ENCODE measurements at places on chromosomes 12 and 14. TPM values are rescaled to one million over a fixed set of nuclear protein-coding genes. Genes with fewer than 3 reads are reported as not detected.
A peak's percentile ranks its signal among the peaks of the same experiment; 100 is the strongest.

DNA sequence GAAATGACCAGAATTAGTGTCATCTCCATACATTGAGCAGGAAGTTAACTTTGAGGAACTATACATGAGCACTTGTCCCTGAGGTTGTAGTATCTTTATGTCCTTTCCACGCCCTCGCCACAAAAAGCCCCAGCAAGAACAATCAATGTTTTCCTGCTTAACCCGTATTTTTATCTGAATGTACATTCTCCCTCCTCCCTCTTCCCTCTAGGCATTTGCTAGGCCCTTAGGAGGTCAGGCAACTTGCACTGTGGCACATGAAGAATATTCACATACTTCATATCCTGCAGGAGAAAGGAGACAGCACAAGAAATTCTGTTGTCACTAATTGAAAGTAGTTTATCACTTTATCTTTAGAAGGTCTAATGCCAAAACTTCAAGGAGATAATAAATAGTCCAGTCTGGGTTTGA lies 18.1 kb upstream of the DUSP6 start:
- no peak overlapping the region for H3K4me3 ChIP-seq
- no peaks in the 10 kb centered on the region for H3K27me3 ChIP-seq
- H3K4me1 ChIP-seq: peaks cover 14% of the 10 kb centered on the region
- no peak for DNase-seq

DNA sequence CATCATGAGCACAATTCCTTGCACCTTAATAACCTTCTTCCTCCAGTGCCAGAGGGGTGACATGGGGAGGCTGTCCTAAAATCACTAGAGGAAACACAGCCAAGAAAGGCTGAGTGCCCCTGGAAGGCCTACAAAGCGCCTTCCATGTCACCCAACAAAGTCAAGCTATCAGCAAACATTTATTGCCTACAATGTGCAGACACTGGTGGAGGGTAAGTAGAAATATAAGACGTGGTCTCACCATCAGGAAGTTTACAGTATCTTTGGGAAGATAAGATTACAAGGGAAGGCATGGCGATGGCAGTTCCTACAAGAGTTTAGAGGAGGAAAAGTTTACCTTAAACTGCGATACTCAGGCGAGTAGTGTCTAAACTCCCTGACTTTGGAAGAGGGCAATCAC lies 27.9 kb downstream of the DMAC2L start:
- no peaks in the 10 kb centered on the region for H3K27me3 ChIP-seq
- H3K27ac ChIP-seq: no peak overlapping the region
- no peak overlapping the region for H3K4me3 ChIP-seq
- DNase-seq: no peak
- H3K36me3 ChIP-seq: no peaks in the 10 kb centered on the region

TMEM132C gene
- total RNA-seq: 1.8 TPM

LHX5 gene
- not detected for total RNA-seq

GRCh38 chr12:823028-823698 lies 70.8 kb downstream of the WNK1 start:
- DNase-seq: no peak
- H3K4me3 ChIP-seq: no peak overlapping the region
- H3K4me1 ChIP-seq: peaks cover 7% of the 10 kb centered on the region
- H3K27me3 ChIP-seq: no peaks in the 10 kb centered on the region
- peaks cover 11% of the 10 kb centered on the region for H3K36me3 ChIP-seq
- no peak overlapping the region for H3K27ac ChIP-seq

GRCh38 chr12:66240096-66240820 lies 51.2 kb downstream of the IRAK3 start:
- peaks cover 49% of the 10 kb centered on the region for H3K4me1 ChIP-seq
- no peaks in the 10 kb centered on the region for H3K27me3 ChIP-seq
- H3K27ac ChIP-seq: peak overlapping the region; percentile 46
- H3K36me3 ChIP-seq: no peaks in the 10 kb centered on the region
- no peak overlapping the region for H3K4me3 ChIP-seq
- no peak for DNase-seq

- DNase-seq: no peak
- H3K27me3 ChIP-seq: no peaks in the 10 kb centered on the region
- no peaks in the 10 kb centered on the region for H3K36me3 ChIP-seq
- no peak overlapping the region for H3K4me3 ChIP-seq
- no peak overlapping the region for H3K27ac ChIP-seq
These were observed 6.7 kb downstream of the GLTP start for GRCh38 chr12:109873653-109874052.

DNA sequence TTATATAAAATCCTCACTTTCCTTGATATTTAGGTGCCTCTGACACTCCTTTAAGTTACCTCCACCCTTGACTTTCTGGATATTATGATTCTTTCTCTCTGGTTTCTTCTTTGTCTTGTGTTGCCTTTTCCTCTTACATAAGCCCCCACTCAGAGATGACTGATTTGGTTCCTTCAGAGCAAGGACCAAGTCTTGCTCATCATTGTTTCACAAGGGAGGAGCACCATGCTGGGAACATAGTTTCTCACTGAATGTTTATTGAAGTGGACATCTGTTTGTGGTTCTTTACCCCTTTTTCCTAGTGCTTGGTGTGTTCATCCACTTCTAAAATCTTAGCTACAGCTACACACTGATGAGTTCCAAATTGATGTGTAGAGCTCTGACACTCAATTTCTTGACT lies 161.3 kb upstream of the PTPRQ start:
- H3K36me3 ChIP-seq: no peaks in the 10 kb centered on the region
- no peak overlapping the region for H3K4me3 ChIP-seq
- no peaks in the 10 kb centered on the region for H3K4me1 ChIP-seq

GRCh38 chr12:105805730-105806399 lies 332.9 kb downstream of the NUAK1 start:
- DNase-seq: no peak

TMEM119 gene
- total RNA-seq: 0.48 TPM

ACRBP gene
- total RNA-seq: 0.99 TPM
